ENCODE measurements at places on chromosomes 7 and 10.
A peak's percentile ranks its signal among the peaks of the same experiment; 100 is the strongest.

DNA sequence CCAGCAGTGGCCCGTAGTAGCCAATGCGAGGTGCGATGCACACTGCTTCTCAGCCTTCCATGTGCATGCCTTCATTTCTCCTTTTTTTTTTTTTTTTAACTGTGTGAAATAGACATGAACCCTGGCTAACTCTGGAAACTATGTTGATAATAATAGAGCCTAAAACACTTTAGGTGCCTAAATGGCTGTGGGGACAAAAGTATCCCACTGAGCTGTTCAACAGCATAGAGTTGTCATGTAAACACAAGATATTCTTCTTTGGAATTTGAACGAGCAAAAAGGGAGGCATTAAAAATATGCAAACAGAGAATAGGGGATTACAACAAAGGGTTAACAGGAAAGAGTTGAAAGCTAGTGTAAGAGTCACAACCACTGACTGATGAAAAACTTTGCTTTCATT is 162.1 kb upstream of the NOBOX start:
- DNase-seq = no peak

DNA sequence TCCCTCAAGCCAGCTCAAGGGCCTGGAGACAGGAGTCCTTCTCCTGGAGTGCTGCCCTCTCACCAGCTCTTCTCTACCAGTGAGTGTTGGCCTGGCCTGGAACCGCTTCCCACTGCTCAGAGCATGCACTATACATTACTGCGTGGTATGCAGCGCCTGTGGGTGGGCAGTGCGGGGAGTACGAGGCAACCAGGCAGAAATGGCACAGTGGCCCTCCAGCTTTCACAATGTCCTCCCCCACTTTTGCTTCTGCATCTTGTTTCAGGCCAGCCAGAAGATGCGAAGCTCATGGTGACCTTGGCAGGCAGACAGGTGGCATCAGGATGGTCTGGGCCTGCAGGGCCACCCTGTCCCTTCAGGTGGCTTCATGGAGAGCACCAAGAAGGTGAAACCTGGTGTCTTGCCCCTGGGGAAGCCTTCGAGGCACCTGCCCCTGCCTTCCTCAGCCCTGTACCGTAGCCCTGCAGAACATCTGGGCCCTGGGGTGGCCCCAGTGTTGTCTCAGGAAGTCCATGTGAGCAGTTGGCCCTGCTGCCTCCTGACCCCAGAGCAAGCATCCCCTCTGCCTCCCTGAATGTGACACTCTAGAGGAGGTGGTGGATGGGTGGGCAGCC is 35.8 kb downstream of the RASGEF1A start:
- DNase-seq = no peak

GRCh38 chr7:44767912-44768627 is 19.4 kb downstream of the ZMIZ2 start:
- peak; percentile 33 for DNase-seq

DNA sequence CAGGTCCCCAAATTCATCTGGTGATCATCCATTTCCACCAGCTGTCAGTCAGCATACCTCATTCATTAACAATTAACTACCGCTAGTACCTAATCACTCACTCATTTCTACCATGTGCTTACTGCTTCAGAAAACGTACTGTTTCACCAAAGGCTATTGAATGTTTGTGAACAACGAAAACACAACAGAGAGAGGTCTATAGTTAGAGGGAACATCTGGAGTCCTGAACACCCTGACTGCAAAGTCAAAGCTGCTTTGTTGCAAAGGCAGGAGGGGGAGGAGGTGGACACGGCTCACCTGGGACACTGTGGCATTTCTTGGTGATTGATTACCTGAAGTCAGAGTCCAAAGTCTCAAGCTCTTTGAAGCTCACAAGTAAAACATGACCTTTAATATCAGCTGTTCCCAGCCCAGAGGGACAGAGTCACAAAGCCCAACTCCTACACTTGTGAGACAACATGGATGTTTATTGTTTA is 342.3 kb upstream of the ADARB2 start:
- DNase-seq = no peak
